ENCODE measurements at places on chromosomes 11 and 22.

DNA sequence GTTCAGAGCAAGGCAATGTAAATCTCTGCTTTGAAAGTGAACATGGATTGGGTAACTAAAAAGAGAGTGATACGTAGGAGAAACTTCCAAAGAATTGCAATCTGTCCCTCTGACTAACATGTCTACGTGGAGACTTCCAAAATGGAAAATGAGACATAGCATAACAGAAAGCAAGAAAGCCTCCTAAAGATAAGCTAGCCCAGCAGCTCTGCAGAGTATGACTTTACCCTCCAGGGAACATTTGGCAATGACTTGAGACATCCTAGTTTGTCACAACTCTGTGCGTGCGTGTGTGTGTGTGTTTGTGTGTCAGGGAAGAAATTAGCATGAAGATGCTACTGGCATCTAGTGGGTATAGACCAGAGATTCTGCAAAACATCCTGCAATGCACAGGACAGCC, 817.4 kb downstream of the NTM start:
- no peak for DNase-seq

DNA sequence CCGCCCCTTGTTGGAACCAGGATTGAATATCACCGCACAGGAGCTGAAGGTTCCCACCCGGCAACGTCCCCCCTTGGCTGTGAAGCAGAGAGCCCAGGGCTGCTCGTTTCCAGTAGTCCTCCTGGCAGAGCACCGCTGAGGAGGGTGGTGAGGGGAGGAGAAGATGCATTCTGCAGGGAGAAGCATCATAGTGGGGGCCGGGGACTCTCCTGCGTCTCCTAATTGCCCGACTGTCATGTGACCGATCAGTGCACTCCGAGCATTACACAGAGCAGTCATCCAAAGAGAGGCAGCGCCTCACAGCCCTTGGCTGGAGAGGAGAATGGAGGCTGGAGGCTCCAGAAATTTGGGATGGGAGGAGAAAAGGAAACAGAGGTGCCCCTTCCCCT, 85.0 kb upstream of the SEPTIN5 start:
- no peak for DNase-seq

GRCh38 chr11:14644226-14645014, 816 bp downstream of the PDE3B start:
- peak; percentile 48 for DNase-seq

GRCh38 chr11:12007769-12008737, at the start of gene DKK3:
Gene DKK3, minus strand, starts transcription at chr11:12008626. Its CDS starts 44 bp downstream, at chr11:12008582.
- DNase-seq, result no peak

GRCh38 chr11:118265954-118266353, 1.9 kb upstream of the MPZL2 start:
- no peak for DNase-seq

DNA sequence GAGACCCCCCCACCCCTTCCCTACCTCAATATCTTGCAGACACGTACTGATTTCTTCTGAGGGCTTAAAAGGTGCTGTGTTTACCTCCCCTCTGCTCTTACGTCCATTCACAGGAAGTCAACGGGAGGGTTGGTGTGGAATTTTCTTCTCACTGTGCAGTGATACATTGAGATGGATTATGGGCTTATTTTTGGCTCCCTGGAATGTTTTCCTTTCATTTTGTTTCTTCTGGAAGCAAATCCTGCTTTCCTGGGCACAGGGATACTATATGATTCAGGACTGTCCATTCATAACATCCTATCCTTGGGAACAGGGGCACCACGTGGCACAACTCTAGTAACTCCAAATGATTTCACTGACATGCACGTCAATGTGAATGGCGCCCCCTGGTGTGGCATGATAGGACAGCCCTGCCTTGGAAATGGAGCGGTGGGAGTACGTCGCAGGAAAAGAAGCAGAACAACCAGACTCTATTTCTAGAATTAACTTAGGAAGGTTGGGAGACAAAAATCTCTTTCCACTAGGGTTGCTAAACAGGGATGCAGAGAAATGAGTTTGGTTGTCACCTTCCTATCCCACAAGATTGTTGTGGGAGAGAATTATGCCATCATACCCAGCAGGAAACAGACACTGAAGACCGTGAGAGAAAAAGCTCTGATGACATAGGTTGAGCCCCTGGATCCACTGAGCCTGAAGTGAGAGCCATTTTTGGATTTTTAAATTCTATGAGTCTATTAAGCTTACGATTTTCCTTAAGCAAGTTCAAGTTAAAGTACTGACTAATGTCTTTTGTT, 146.5 kb upstream of the RAG2 start:
- peak; percentile 68 for DNase-seq

Measured in activated CD4-positive, alpha-beta T cell treated with anti-CD3 and anti-CD28 coated beads, Interleukin-10, Interleukin-2, amounts not matched to agents 100 ng/mL and 50 ng/mL, durations not matched to agents 16 hours and 8 hours (primary cell).